ENCODE measurements at places on chromosomes 1 and 21.

GRCh38 chr1:94165843-94166242 lies 44.9 kb upstream of the ABCA4 start:
- DNase-seq: no peak

DNA sequence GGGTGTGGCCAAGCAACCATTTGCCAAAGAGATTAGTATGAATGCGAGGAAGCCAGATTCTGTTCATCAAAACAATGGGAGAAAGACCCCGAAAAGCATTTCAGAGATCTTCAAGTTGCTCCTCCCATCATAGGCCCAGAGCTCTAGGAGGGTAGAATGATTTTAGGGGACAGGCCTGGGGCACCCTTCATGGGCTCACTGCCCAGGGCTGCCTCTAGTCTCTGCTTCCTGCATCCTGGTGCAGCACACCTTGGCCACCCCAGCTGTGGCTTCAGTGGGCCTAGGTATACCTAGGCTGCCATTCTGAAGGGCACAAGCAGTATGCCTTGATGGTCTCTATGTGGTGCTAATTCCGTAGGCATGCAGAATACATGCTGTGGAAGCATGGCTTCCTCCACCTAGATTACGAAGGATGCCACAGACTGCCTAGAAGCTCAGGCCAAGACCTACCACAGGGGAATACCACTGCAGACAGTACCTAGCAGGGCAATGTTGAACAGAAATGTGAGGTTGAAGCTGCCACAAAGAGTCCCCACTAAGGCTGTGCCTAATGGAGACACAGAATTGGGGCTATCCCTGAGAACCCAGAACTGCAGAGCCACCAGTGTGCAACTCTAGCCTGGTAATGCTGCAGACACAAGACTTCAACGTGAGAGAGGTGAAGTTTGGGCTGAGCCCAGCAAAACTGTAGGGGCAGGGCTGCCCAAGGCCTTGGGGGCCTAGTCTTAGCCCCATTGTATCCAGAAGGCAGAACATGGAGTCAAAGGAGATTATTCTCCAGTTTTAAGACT lies 158.8 kb downstream of the CLIC6 start:
- no peak for DNase-seq

DNA sequence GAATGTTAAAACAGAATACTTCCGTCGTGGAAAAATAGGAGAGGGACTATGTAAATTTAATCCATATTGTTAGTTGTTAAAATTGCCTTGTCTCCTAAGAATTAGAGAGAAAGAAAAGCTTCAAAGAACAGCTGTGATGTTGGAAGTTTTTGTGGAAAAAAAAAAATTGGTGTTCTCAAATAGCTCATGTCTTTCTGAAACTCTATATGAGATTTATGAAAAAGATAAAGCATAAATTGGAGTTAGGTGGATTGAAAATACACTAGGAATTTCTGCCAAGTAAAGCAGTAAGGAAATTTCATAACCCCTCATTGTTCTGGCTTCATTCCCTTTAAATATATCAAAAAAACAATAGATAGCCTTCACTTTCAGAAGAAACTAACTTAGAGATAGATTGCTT lies 274.0 kb upstream of the ADAMTS5 start:
- DNase-seq: no peak

GRCh38 chr1:178271471-178271870 lies 177.6 kb downstream of the RASAL2 start:
- DNase-seq: no peak

DNA sequence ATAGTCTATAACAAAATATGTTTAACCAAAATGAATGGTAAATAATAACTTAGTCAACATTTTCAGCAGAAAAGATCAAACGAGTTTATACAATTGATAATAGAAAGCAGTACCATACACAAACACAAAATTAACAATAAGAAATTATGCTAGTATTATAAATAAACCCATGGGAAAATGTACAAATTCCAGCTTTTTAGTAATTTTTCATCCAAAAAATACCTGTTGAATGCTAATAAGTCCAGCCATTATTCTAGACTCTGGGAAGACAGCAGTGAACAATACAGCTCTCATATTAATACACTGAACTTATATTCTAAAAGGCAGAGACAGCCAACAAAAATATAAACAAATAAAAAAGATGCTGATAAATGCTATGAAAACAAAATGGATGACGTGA lies 66.3 kb downstream of the AKT3 start:
- DNase-seq: no peak

DNA sequence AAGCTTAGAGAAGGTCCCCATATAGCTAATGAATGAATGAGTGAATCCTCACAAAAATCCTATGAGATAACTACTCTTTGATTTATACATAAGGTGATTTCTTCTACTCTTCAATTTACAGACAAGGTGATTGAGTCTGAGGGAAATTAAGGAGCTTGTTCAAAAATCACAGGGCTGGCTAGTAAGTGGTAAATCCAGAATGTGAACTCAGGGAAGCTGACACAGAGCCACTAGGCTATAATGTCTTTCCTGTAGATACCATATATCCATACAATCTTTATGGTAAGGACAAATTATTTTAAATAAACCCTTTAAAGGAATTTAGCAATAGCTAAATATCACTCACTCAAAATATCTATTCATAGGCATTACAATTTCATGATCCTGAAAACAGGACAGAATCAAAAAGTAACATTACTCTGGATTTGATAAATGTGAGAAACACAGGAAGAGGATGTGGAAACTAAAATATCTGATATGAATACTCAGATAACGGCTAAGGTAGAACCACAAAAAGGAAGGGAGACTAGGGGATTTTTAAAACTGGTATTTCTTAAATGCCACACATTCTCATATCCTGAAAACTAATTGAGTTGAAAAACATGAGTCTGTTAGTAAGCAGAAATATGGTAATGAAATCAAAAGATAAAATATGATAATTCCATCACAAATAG lies 108.2 kb downstream of the NBPF12 start:
- DNase-seq: no peak

GRCh38 chr1:158117854-158118704 lies 62.6 kb upstream of the CD1D start:
- peak; percentile 64 for DNase-seq

DNA sequence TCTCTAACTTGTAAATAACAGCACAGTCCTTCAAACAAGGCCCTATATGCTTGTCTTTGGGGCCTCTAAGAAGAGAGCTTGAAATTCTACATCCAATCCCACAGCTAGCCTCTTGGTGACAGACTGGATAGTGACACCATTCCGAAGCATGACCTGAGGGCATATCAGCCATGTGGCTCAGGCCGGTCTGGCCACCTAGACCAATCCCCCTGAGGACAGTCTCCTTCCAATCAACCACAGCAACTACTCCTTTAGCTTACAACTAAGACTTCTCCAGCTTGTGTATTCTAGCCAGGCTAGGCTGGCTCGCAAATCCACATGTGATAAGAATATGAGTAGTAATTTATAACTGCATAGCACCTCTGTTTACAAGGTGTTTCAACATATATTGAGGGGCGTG lies 14.0 kb downstream of the BCAR3 start:
- no peak for DNase-seq

DNA sequence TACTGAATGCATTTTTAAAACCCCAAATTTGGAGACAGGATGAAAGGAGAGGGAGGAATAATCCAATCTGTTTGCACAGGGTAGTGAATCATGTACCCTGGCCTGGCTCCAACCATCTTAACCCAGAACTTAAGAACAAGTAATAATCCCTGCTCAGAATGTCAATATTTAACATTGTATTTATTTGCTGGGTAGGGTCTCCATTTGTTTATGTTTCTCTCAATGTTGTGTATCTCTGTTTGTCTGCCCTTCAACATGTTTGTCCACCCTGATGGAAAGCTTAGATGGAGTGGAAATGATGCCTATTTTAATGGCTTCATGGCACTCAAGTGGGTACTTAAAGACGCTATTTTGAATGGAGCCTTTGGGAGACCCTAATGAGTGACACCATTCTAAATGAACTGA lies 54.4 kb upstream of the CDC42BPA start:
- DNase-seq: no peak

GRCh38 chr1:43968348-43968948 lies 1.4 kb upstream of the DPH2 start:
- no peak for DNase-seq

GRCh38 chr1:67004176-67004575 lies 49.8 kb downstream of the SLC35D1 start:
- no peak for DNase-seq

DNA sequence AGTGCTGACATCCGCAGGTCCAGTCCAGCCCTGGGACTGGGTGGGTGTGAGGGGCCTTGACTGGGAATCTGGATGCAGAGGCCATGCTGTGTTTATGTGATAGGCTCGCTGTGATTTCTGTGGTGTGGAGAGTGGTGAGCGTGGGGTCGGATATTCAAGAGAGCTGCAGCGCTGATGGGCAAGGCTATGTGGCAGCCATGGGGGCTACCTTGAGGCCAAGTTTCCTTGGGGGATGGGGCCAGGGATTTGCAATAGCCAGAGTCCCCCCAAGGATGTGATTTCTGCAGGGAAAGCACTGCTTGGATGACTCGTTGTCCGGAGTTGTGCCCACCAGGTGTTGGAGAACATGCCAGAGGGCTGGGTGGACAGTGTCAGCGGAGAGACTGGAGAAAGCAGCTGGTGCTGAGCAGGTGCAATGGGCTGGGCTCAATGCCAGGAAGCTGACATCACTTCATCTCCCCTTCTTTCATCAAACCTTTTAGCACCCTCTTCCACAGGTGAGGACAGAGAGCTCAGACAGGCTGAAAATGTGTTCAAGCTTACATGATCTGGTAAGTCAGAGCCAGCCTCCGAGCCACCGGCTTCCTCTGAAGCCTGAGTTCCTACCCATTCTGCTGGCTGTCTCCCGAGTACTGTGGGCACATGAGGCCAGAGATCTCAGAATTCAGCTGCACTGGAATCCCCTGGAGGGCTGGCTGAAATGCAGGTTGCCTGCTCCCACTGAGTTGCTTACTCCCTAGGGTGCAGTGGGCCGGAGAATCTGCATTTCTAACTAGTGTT lies 132.9 kb downstream of the RHOU start:
- DNase-seq: no peak

DNA sequence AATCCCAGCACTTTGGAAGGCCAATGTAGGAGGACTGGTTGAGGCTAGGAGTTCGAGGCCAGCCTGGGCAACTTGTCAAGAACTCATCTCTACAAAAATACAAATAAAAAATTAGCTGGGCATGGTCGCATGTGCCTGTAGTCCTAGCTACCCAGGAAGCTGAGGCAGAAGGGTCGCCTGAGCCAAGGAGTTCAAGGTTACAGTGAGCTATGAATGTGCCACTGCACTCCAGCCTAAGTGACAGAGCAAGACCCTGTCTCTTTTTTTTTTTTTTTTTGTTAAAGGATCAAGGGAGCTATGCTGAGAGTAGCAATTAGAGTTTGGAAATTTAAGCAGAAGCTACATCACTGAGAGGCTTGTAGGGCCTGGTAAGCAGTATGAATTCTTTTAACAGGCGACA lies 70.9 kb downstream of the EIF4G3 start:
- no peak for DNase-seq

- DNase-seq: no peak
Measured at GRCh38 chr21:17858747-17859146, 39.6 kb upstream of the C21orf91 start.

GRCh38 chr1:19775317-19775716 lies 24.4 kb downstream of the TMCO4 start:
- no peak for DNase-seq

- peak; percentile 37 for DNase-seq
Measured at GRCh38 chr1:219416598-219417238, 196.2 kb downstream of the ZC3H11B start.

DNA sequence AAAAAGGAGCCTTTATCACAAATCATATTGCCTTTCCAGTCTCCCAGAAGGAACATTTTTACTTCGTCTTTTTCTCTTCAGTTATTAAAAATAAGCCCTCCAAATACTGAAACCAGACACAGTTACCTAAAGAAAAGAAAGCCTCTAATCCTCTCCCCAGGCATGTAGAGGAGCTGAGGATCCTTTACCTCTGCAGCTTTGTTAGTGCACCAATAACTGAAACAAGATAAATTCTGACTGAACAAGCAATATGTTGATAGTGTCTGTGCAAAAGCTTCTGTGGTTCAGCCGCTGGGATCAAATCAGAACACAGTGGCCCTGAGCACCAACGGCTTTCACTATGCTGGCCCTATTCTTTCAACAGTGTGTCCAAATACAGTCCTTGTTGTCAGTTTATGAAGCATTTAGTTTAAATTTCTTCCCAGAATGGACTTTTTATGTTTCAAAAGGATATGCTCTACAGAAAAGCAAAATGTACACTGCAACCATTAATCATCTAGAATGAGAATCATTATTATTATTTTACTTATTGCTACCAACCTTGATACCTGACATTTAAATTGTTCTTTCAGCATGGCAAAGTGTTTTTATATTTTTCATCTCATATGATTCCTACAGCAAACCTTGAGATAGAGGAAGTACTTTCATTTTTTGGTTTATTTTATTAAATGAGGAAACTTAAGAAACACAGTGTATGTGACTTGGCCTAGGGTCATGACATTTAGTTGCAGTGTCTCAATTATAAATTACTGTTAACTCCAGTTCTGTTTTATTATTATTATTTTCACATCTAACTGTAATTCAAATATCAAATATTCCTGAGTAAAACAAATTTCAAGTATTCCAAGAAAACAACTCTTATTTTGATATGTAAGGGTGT lies 217.9 kb downstream of the NEGR1 start:
- DNase-seq: no peak

DNA sequence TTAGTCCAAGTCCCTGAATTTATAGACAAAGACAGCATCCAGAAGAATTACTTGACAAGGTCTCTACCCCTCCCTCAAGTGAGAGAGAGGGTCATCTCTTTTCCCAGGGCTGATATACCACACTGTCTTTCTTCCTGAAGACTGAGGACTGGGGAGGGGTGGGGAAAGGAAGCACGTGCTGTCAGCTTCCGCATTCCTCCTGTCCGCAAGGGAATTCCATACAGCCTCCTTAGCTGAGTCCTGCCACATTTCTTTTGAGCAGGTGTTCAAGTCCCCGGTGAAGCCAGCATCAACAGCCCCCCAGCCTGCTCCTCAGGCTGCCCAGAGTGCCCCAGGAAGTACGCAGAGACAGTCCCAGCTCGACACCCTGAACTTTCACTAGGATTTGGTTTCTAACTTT lies 34.2 kb downstream of the PCAT6 start:
- no peak for DNase-seq

- no peak for DNase-seq
Measured at GRCh38 chr21:43273016-43273707, 104.4 kb downstream of the CRYAA start.

GRCh38 chr1:240591564-240591963 lies 20.4 kb downstream of the GREM2 start:
- DNase-seq: no peak

GRCh38 chr1:115726161-115726560 lies 42.4 kb downstream of the CASQ2 start:
- no peak for DNase-seq
